ENCODE measurements at places on chromosomes 12 and 14. TPM values are rescaled to one million over a fixed set of nuclear protein-coding genes. Genes with fewer than 3 reads are reported as not detected.

The M6PR gene
- total RNA-seq, result 78.8 TPM

The CCDC175 gene
- not detected for total RNA-seq

The TSPAN8 gene
- 0.13 TPM for total RNA-seq

The SERPINA6 gene
- total RNA-seq, result 0.13 TPM

The MDM1 gene
- 5.2 TPM for total RNA-seq

The RBP5 gene
- not detected for total RNA-seq

The MMP14 gene
- 445 TPM for total RNA-seq

Data from epithelial cell of alveolus of lung (primary cell).